ENCODE measurements at places on chromosomes 3 and 15. TPM values are rescaled to one million over a fixed set of nuclear protein-coding genes. Genes with fewer than 3 reads are reported as not detected.
A peak's percentile ranks its signal among the peaks of the same experiment; 100 is the strongest.

DCLK3 gene
- not detected for total RNA-seq

- DNase-seq = no peak
Observed at GRCh38 chr3:126353694-126354321, 3.4 kb downstream of the KLF15 start.

DNA sequence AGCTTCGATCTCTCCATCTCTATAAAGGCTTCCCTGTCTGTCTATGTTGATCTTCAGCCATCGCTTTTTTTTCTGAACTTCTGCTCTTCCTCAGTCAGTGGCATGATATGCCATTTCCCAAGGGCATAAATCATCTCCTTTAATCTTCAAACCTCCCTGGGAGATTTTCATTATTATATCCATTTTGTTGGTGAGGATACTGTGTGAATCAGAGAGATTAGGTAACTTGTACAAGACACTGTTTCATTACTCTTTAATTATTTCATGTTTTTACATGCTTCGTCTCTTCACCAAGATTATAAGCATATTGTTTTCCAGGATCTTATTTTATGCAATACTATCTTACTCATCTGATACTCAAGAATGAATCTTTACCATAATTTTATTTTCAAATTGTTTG, 124.8 kb upstream of the ATP11B start:
- no peak for DNase-seq

KY gene
- 2.6 TPM for total RNA-seq

DNA sequence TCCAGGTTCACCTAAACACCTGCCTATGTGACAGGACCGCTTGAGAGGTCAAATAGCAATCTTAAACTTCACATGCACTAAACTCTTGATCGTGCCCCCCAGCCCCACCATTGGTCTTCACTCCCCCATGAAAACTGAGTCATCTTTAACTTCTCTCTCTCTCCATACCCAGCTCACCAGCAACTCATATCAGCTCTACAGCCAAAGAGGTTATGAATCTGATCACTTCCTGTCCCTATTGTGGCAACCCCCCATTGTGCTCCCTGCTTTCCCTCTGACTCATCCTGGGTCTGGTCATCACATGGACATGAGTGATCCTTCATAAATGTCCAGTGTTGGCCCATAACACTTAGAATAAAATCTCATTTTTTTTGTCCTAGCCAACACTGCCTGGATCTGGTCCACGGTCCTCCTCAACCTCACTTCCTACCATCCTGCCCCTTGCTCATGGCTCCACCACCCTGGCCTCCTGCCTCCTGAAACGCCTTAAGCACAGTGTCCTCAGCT, 103.4 kb upstream of the HACD2 start:
- DNase-seq = peak; percentile 92

DNA sequence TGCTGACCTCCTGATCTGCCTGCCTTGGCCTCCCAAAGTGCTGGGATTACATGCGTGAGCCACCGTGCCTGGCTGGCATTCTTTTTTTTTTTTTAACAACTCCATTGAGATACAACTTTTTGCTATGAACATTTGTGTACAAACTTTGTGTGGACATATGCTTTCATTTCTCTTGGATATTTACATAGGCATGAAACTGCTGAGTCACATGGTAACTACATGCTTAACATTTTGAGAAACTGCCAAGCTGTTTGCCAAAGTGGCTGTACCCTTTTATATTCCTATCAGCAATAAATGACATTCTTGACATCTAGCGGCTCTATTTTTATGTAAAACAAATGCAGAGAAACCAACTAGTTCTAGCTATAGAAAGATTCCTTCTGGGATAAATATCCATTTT, 8.7 kb upstream of the YEATS2 start:
- DNase-seq = no peak

DNA sequence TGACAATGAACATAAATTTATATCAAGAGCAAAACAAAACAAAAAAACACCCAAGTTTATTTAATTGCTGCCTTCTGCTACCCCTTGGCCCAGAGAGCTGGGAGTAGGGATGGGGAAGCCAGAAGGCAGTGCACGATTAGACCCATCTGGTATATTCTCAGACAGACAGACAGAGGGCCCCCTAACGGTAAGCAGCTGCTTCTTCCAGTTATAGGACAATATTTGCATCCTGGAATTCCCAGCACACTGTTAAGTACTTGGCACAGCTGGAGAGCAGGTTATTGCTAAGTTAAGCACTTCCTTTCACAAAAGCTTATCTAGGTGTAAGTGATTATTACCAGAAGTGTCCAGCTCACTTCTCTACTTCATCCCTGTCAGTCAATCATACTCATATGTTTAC, 39.3 kb downstream of the C2CD4B start:
- peak; percentile 60 for DNase-seq

DNA sequence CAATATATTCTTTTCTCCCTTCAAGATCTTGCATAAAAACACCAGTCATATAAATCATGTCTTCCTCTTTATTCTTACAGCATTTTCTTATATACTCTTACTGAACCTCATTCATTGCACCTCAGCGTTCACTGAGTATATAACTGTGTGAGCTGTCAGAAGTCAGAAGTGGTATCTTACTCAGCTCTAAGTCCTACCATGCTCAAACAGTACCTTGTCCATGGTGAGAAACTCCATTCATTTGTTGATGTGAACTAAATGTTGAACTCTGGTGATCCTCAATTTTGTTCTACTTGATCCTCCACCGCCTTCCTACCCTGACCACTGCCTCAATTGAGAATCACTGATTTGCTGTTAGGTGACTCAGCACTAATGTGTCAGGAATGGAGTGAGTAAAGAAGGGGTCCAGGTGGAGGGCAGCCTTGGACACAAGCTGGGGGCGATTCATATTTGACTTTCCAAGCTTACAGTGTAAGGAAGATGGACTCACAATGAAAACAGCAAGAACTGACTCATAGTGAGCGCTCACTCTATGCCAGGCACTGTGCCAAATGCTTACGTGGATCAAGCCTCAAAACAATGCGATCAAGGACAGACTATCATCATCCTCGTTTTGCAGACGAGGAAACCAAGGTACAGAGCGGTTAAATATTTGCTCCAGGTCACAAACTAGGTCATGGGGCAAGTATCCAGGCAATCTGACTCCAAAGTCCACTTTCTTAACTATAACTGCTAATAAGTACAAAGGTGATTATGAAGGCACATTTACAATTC, 13.5 kb upstream of the ZFYVE19 start:
- peak; percentile 93 for DNase-seq

GRCh38 chr3:171186383-171186782, 159.9 kb upstream of the SLC2A2 start:
- DNase-seq = no peak

FAM174B gene
- total RNA-seq = 3.4 TPM

WDR73 gene
- 42.7 TPM for total RNA-seq

DNA sequence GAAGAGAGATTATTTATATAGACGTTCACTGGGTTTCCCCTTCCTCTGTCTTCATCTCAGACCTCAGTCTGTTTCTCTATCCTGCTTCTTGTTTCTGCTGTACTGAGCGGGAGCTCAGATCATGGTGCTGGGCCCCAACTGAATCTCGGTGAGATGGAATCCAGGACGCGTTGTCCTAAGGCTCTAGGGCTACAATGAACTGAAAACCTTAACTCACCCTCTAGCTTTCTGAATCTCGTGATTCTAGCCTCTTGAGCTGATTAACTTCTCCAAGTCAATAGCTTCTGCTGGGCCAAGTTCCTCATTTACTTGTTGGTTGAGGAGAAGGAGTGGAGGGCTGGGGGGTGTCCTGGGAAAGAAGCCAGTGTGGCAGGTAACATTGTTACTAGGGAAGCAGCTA, 32.7 kb upstream of the MAP3K13 start:
- DNase-seq = no peak

DNA sequence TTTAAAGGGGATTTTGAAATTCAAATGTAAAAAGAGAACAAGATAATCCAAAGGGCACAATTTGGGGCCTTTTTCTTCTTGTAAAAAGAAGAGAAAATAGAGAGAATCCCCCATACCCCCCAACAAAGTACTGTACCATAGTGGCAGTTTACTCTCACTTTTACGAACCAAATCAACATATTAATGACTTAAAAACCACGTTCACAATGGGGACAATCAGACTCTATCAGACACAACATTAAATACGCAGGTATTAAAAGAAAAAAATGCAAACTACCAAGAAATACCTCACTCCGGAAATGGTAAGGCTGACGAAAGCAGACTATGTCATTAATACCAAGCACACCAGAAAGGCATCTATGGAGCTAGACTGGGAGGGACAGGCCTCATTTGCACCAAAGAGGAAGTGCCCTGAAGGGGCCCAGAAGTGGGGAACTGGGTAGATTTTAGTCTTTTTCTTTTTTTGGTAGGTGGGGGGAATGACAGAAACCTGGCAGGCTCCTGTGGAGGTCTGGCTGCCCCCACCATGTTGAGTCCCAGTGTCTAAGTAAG, 134.3 kb downstream of the TIGIT start:
- no peak for DNase-seq

DNA sequence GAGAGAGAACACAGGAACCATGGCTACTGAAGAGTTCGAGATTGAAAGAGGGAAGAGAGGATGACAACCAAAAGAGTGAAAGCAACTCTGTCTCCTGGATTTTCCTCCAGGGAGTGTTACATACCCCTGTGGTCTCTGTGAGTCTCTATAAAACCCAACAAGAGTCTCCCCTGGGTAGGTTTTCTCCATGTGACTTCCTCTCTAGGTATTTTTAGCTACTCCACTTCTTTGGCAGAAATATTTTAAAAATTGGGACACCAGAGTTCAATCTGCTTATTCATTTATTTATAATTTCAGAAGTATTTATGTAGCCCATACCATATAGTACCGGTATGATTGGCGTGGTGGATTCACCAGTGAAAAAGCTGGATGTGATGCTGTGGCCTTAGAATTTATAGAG, 671.7 kb upstream of the NR2F2 start:
- DNase-seq = no peak

GRCh38 chr15:79093352-79093935, 2.9 kb upstream of the RASGRF1 start:
- no peak for DNase-seq

GPR171 gene
- not detected for total RNA-seq

- no peak for DNase-seq
Observed at GRCh38 chr3:127851899-127852298, 29.6 kb upstream of the MGLL start.

GNAI2 gene
- total RNA-seq = 163 TPM

GRCh38 chr15:64847016-64847415, 5.3 kb downstream of the PLEKHO2 start:
- DNase-seq = no peak

IRAK2 gene
- 12.7 TPM for total RNA-seq

Measured in Daoy (cell line).